Stimulated activated CD4-positive, alpha-beta T cell treated with anti-CD3 and anti-CD28 coated beads, TNF-alpha, amount 100 ng/mL, for 48 hours (primary cell): ENCODE measurements at places on chromosomes 7 and 10.

DNA sequence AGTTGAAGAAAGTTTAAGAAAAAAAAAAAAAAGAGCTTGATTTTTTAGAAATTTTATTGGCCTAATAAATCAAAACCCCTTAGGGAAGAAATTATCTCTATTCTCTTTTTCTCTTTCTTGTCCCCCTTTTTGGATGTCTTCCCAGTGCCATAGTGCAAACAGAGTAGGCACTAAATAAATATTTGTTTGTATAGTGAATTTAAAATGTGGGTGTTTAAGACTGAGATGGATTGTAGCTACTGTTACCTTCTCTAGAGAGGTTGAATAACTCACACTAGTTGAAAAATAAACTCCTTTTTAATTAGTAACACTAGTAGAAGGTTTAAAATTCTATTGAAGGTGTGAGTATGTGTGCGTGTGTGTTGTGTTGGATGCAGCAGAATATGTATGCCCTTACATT, 783.8 kb downstream of the NXPH1 start:
- no peak for DNase-seq

DNA sequence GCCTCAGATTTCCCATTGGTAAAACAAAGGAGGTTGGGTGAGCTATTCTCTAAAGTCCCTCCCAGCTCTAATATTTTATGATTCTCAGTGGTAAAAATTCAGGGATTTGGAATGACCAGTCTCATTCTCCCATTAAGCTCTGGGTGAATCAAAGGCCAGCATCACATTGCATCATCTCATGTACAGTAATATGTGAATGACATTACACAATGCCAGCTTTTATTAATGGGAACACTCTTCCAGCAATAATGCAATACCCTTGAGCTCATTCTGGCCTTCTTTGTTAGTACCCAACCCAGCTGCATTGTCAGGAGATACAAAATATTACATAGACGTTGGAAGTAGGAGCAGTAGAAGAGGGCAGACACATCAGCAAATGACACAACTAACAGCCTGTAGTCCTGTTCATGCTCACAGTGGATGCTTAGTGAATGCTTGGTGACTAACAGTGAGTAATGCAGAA, 100.0 kb upstream of the EGR2 start:
- DNase-seq: no peak

GRCh38 chr7:144036302-144036885, 12.4 kb upstream of the OR2A5 start:
- DNase-seq: no peak

DNA sequence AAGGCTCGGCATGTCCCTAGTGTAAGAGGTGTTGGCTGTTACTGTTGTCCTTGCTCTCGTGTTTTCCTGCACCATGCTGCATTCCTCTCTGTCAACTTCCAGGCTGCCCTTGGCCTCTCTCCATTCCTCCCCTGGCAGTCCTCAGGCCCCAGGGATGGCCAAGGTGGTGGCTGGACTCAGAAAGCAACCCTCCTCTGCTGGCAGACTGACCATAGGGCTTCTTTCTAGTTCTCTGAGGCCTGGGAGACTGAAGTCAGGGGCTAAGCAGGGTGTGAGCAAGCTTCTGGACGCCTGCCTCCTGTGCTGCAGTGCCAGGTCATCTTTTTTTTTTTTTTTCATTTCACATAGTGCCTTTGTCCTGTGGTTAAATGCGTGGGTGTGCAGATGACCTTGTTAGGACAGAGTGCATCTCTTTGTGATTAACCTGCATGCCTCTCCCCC, 72.0 kb downstream of the GOLGA7B start:
- DNase-seq: no peak

- DNase-seq: no peak
These were observed 78.0 kb upstream of the CTTNBP2 start for GRCh38 chr7:117951285-117951684.

DNA sequence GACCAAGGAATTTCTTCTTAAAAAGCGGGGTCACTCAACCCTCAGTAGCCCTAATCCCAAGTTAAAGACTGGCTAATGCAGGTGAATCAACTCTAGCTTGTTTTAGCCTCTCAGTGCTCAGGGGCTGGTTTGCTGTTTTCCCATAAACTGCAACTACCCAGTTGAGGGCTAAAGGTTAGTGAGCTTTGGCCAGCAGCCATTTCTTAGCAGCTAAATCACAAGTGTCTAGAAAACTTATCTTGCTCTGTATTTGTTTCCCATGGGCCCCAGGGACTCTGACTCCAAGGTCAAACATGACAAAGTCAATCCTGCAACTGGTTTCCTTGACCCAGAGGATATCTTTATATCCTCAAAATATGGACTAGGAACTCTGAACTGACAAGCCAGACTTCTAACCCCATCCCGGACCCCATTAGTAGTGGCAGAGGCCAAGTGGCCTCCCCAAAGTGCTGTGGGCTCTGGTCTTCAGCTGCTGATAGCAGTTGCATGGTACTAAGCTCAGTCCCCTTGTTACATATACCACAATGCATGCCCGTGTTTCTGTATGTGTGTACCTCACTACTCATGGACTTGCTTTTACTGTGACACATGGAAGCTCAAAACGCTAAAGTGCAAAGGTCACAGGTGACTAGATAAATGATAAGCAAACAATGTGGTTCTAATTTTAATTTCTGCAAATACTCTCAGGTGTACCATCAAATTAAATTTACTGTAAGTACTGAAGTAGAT, 793.0 kb upstream of the IGFBP3 start:
- no peak for DNase-seq

DNA sequence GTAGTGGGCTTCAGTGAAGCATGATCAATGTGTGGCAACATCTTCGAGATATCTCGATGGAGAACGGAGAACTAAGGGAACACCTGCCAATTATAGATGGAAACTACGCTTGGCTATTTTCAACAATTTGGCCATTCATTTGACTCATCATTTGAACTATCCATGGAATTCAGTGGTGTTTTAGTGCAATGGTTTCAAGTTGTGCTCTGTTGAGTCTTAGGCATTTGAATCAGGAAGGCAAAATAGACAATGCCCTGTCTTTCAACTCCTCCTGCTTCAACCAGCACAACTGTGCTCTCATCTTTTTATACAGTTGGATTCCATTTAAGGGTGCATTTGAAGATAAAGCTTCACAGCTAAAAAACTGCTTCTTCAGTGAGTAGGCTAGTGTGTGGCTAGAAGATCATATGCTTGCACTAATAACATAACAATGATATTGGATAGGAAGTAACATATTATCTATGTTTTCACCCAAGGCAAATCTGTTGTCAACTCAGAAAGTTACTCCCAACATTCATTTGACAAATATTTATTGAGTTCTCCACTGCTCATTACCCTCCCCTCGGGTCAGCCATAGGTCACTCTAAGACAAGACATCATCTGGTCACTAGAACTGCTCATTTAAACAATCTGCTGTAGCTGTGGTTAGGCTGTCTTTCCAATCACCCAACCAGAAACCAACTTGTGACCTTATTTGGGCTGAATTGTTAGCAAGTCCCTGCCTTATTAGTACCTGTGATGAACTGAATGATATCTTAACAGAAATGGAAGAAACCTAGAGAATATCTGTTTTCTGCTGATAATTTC, 314.1 kb upstream of the SP4 start:
- no peak for DNase-seq

GRCh38 chr10:97099089-97099488, 86.7 kb downstream of the SLIT1 start:
- no peak for DNase-seq

GRCh38 chr10:113056030-113056429, 106.0 kb downstream of the TCF7L2 start:
- no peak for DNase-seq

- no peak for DNase-seq
These were observed 1061.5 kb downstream of the LRMDA start for GRCh38 chr10:76492678-76493472.
